Forelimb muscle (tissue), 1 donor: ENCODE measurements at places on chromosomes 6 and 20.

DNA sequence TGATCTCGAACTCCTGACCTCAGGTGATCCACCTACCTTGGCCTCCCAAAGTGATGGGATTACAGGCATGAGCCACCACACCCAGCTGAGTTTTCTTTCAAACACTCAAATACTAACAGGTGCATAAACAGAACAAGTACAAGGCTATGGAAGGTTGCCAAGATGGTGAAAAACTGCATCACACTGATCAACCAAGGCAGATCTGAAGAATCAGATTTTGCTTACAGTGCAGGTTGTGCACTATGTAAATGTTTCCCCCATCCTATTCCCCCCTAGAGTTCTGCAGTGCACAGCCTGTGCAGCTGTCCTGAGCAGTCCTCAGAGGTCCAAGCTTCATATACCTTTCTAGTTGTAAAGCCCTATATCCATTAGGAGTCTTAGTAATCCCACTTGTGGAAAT is 73.0 kb downstream of the GFRA4 start:
- DNase-seq = no peak

DNA sequence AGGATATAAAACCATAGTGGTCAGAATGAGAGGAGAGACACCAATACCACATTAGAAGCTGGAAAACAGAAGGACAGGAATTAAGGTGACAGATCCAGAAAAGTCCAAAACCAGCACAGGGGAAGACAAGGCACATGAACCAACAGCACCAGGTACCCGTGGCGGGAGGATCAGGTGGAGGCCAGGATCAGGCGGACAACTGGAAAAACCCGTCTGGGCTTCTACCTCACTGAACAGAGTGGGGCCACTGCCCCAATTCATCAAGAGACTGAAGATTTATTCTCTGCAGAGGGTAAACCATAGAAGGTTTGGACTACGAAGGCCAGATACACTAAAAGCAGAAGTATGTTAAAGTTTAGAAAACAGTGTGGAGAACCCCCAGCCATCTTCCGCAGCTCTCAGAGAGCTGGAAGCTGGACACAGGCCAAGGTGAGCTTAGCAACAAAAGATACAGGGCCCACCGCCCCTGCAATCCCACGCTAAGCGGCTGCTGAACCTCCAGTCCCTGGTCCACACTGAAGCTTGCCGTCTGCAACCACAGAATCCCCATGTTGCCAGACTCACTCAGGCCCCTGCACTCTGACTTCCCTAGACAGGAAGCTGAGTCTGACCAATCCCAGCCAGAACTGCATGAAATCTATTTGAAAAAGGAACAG is 29.9 kb downstream of the ABHD12 start:
- DNase-seq = no peak

- DNase-seq = no peak
Observed at GRCh38 chr20:15026759-15027158, 689.3 kb upstream of the FLRT3 start.

DNA sequence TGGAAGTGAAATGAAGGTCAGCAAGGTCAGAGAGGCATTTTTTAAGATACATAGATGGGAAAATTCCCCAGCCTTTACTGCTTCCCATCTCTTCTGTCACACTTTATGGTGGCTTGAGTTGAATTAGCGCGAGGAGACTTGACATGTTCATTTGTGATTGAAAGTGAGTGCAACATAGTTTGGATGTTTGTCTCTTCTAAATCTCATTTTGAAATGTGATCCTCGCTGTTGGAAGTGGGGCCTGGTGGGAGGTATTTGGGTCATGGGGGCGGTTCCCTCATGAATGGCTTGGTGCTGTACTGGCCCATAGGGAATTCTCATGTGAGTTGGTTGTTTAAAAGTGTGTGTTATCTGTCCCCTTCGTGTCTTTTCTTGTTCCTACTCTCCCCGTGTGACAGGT is 237.2 kb downstream of the CDKAL1 start:
- DNase-seq = no peak

GRCh38 chr20:62042025-62042820 is 23.5 kb downstream of the TAF4 start:
- DNase-seq = no peak

DNA sequence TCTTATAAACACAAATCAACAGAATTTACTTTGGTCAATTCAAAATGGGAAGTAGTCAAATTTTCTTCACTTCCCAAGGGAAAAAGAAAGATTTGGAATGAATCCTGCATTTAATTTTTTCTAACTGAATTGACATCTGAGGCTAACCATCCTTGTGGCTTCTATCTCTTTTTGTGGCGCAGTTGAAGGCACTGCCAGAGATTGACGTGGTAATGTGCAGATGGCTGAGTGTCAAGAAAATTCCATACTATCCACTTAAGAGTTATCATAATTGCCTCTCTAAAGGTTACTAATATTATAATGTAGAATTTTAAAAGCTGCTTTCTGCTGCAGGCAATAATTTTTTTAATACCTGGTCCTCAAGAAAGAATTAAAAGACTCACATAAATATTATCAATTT is 162.3 kb downstream of the KLHL32 start:
- DNase-seq = no peak

DNA sequence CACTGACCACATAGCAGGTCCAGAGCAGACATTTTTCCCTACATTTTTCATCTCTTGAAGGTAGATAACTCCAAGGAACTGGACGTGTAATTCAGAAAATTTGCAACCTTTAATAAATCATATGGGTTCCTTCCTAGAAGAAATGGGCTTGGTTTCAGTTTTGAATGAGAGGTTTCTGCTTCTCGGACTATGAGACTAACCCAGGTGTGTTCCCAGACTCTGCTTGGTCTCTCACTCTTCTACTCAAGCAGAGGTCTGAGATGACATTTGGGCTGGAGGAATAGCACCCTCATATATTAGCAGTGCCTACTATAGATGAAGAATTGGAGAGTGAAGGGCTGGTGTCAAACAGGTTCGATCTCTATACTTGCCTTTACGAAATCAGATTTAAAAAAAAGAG is 231.2 kb downstream of the DOK5 start:
- no peak for DNase-seq

GRCh38 chr6:133245422-133245903 is 4.3 kb downstream of the EYA4 start:
- DNase-seq = no peak

GRCh38 chr6:85157311-85157710 is 292.6 kb upstream of the NT5E start:
- no peak for DNase-seq

DNA sequence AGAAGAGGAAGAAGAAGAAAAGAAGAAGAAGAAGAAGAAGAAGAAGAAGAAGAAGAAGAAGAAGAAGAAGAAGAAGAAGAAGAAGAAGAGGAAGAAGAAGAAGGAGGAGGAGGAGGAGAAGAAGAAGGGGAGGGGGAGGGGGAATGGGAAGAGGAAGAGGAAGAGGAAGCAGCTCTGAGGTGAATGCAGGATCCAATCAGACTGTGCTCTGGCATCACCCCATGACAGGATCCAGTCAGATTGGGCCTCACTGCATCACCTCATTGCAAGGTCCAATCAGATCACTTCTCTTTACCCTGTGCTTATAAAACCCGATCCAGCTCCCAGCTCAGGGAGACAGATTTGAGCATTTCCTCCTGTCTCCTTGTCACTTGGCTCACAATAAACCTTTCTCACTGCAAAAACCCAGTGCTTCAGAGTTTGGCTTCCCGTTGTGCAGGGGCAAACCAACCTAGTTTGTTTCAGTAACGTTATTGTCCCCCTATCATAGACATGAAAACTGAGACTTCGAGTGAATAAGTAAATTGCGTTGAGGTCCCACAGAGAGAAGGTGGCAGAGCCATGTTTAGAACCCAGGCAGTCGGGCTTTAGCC is 28.6 kb upstream of the YWHAB start:
- no peak for DNase-seq

GRCh38 chr6:164168595-164168994 is 754.1 kb downstream of the QKI start:
- DNase-seq = no peak

GRCh38 chr6:135116571-135116970 is 61.9 kb upstream of the HBS1L start:
- no peak for DNase-seq

DNA sequence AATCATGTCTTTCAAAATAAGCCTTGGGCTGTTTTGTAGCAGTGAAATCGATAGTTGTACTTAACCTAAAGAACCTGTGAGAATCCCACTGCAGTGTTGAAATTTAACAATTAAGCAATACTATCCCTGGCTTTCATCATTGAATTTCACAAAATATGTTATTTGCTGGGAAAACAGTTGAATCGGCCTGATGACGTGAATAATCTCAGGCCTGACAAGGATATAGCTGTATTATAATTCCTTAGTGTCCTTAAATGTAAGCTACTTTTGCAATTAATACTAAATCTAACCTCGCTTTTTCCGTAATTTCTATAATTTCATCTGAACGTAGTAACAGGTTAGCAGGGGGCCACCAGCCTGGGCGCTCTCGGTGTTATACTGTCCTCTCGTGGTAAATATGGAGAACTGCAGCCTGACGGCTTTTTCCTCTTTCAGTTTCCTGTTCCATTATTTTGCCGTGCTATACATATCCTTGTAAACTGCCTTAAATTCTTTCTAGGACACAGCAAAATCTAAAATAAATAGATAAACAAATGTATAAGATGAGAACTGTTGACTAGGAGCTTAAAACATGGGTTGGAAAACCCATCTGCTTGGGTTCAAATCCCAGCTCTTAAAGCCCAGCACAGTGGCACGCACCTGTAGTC is 24.0 kb downstream of the MTFR2 start:
- no peak for DNase-seq

DNA sequence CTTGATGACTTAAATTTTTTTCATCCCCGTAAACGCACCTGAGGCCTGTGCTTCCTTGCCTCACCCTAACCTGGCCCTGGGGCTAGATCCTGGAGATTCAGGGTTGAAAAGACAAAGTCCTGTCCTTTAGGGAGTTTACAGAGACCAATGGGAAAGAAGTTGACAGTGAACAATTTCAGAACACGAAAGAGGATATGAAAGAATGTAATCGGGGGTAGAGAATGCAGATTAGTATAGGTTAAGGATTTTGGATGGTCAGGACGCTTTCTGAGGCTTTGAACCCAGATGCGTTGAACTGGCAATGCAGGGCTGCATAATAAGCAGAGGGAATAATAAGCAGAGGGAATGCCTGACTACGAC is 1.7 kb upstream of the FBXO5 start:
- DNase-seq = no peak

- DNase-seq = no peak
Observed at GRCh38 chr6:19181211-19181610, 656.0 kb upstream of the ID4 start.

- no peak for DNase-seq
Observed at GRCh38 chr20:15011631-15012030, 674.2 kb upstream of the FLRT3 start.

GRCh38 chr20:20740541-20740940 is 28.1 kb upstream of the RALGAPA2 start:
- no peak for DNase-seq

DNA sequence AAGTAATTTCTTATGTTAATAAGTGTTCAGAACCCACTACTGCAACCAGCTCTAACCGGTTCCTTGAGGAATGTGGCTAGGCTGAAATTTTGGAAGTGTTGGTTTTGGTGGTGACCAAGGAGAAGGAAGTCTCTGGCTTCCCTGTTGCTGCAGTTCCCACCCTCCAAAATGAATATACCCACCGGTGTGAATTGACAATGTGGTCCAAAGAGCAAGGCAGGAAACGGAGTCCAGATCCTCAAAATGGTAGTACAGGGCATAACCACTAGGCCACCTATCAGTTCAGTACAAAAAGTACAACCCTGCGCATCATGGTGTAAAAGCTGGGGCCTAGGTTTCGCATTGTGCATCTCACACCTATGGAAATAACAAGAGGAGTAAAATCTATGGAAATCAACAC is 2.8 kb downstream of the ADNP start:
- no peak for DNase-seq

GRCh38 chr6:125974214-125974866 is 12.0 kb upstream of the TRMT11 start:
- no peak for DNase-seq

DNA sequence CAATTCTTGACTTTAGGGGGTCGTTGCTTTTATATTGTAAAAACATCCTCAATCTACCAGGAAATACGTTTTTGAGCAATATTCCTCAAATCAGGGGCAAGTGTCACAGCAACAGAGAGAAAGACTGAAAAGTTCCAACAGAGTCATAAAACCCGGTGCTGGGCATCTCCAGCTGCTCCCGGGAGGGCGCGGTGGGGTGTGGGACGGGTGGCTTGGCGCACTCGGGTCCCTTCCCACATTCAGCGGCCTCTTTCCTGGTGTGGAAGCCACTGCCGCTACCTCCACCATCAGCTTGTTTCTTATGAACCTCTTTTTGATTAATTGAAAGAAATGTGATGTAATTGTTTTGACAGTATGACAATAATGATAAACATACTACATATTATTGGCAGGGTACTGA is 98.2 kb downstream of the IRF4 start:
- no peak for DNase-seq

DNA sequence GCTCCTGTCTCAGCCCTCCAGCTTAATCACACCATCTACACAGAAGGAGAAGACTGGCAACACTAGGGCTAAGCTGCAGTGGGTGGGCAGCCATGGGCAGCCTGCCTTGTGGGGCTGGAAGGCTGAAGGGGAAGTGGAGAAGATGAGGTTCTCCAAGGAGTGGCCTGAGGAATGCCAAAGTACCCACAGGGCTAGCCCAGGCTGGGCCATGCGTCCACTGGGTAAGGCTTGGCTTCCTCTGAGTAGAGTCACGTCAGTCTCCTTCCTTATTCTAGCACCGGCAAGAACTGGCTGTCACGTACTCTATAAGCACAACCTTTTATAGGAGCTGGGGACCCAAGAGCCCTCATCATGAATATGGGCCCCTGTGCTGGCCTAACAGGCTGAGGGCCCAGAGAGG is 110.6 kb upstream of the SIRPA start:
- no peak for DNase-seq

DNA sequence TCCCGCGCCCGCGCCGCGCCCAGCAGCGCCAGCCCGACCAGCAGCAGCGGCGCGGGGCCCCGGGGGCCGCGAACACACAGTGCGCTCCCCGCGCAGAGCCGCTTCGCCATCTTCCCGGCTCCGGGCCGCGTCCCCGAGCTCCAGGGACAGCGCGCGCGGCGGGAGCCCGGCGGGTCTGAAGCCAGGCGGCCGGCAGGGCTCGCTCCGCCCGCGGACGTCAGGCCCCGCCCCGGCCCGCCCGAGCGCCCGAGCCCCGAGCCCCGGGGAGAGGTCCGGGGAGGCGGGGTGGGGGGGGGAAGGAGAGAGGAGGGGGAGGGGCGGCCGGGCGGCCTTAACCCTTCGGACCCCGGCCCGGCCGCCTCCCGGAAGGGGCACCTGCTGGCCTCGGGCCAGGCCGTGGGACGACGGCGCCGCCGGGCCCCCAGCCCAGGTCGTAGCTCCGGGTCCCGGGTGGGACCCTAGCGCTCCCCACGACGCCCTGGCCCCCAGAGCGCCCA is at the start of gene LAMA5:
TSS of gene LAMA5 (minus strand) at position 177 of the 497 bp plus-strand sequence. CDS start at position 110, 67 bp downstream.
- DNase-seq = no peak

DNA sequence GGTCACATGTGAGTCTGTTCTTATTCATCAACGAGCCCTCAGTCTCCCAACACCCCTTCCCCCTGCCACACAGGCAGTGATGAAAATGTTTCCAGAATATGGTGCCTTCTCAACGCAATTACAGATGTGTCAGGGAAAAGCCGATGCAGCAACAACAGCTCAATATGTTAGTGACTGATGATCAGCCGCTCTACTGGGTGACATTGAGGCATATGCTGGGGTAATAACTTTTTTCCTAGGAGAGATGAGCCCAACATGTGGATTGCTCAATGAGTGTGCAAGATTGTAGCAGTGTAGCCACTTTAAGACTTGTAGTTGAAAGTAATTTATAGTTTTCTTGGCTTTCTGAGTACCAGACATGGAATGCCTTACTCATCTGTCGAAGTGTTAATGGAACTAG is 49.4 kb downstream of the DTD1 start:
- DNase-seq = no peak
